ENCODE measurements at places on chromosomes 3 and 15.

DNA sequence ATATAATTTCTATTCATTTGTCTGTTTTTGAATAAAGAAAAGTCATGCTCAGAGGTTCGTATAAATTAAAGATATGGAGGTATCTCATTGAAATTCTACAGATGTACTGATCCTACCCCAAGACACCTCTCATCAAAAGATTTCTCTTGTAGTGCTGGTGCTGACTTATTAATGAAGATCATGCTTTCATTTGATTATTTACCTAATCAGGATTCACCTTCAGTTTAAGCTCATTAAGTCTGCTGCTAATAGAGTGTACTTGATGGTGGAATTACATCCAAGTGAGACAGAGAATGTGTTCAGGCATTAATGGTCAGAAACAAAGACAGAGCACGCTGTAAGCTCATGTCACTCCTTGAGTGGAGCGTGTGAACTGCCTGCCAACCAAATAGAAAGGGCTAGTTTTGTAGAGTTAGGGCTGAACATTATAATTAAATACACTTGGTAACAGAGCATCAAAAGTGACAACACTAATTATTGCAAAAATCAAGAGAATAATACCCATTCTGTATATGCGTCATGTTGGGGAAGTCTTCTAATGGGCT, 45.5 kb downstream of the KBTBD12 start:
- no peak for DNase-seq

DNA sequence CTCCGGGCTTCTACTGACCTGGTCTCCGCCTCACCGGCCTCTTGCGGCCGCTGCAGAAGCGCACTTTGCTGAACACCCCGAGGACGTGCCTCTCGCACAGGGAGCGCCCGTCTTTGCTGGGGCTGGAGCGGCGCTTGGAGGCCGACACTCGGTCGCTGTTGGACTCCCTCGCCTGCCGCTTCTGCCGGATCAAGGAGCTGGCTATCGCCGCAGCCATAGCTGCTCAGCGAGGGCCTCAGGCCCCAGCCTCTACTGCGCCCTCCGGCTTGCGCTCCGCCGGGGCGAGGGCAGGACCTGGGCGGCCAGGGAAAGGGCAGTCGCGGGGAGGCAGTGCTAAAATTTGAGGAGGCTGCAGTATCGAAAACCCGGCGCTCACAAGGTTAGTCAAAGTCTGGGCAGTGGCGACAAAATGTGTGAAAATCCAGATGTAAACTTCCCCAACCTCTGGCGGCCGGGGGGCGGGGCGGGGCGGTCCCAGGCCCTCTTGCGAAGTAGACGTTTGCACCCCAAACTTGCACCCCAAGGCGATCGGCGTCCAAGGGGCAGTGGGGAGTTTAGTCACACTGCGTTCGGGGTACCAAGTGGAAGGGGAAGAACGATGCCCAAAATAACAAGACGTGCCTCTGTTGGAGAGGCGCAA, 319.2 kb downstream of the FGF12 start:
- DNase-seq = no peak

- no peak for DNase-seq
Measured at GRCh38 chr3:37934631-37935289, 55.8 kb upstream of the VILL start.

DNA sequence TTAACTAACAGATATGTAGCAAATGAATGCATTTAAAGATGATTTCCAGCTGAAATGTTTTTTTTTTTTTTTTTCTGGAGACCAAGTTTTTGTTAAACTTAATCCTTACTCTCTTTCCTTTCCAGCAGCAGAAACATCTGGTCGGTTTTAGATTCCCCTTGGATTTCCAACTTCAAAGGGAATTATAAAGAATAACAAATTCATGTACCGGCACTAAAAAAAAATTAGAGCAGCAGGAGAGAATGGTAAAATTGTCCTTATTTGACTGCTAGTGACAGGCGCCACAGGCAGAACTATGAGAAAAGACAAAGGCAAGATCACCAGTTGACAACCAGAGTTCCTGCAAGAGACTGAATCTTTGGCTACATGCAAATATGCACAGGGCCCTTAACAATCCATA, 393.3 kb downstream of the TIGIT start:
- DNase-seq = no peak
